ENCODE measurements at places on chromosomes 6 and 20. TPM values are rescaled to one million over a fixed set of nuclear protein-coding genes. Genes with fewer than 3 reads are reported as not detected.

The LRRN4 gene
- 0.76 TPM for total RNA-seq

The BIRC7 gene
- 0.26 TPM for total RNA-seq

DNA sequence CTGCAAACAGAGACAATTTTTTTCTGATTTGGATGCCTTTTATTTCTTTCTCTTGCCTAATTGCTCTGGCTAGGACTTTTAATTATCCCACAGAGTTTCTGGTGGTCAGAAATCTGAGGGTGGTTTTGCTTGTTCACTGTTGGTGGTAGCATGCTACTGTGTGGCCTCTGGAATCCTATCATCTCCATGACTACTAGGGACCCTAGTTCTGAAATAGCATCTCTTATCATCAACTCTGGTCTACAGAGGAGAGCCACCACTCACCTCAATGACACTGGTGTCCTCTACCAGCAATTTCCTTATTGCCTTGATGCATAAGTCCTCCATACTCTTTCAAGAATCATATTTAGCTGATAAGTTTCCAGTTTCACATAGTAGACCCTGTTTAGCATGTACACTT lies 27.5 kb upstream of the STX11 start:
- DNase-seq, result no peak

DNA sequence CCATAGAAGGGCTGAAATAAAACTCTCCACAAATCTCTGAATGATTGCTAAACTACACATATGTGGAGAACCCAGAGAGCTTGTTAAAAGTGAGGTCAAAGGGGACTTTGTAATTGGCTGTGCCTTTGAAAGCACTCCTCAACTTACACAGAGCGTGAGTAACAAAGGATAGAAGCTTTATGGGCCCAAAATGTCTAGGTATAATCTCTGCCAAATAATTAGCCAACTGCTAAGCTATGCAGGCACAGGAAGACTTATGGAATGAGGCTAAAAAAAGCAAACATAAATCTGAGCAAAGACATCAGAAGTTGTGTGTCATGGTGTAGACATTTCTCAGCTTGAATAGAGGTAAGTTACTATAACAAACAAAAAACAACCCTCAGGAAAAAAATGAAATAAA lies 23.3 kb upstream of the UST start:
- DNase-seq, result no peak

- DNase-seq, result no peak
Observed at GRCh38 chr6:19892260-19892659, 55.1 kb downstream of the ID4 start.
